Naive thymus-derived CD4-positive, alpha-beta T cell (primary cell): ENCODE measurements at places on chromosomes 12 and 14.

- H3K4me3 ChIP-seq = no peak overlapping the region
- peaks cover 9% of the 10 kb centered on the region for H3K4me1 ChIP-seq
- H3K27me3 ChIP-seq = no peaks in the 10 kb centered on the region
- H3K36me3 ChIP-seq = no peaks in the 10 kb centered on the region
- no peak overlapping the region for H3K27ac ChIP-seq
Observed at GRCh38 chr14:32205984-32206383, 2.9 kb upstream of the RNU6-8 start.

DNA sequence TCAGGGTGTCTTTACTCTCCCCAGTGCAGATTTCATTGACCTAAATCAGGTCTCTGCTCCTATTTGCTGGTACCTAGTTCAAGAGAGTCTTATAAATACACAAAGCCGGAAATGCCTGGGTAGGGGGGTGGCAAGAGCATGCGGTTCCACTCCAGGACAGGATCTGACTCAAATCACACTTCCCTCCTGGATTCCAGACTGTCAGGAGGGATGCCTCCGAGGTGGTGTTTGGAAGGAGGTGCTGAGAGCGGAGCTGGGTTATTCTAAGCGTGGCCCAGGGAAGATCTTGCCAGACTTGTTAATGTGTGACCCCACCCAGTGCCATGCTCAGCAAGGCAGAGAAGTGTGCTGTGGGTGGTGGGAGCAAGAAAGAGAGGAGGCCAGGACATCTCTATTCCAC, 49.8 kb downstream of the B4GALNT3 start:
- H3K27ac ChIP-seq = no peak overlapping the region
- no peak overlapping the region for H3K4me3 ChIP-seq
- H3K36me3 ChIP-seq = no peaks in the 10 kb centered on the region

DNA sequence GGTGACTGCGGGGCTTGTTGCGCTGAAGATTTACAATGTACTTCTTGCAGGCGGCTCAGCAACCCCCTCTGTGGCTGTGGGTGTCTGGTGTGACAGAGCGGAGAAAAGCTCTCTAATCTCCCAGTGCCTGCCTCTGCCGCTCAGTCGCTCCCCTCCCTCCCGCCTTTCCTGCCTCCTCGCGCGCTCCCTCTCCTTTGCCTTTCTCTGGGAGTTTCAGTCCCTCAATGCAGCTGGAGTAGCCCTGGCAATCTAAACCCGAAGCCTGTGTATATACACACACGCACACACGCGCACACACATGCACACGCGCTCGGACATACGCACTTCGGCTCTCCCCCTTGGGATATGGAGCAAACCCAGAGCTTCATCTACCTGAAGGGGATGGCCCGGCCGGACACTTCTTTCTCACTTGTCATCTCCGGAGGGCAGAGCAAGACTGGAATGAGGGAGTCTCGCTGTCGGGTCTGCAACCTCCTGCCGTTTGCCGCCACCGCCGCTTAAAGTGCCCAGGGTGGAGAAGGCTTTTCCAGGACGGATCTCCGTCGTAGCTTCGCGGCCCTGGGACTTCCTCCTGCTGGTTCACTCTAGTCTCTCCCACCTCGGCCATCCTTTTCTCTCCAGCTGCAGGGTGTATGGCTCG, 599 bp upstream of the TRHDE start:
- no peak overlapping the region for H3K4me3 ChIP-seq
- H3K4me1 ChIP-seq = no peaks in the 10 kb centered on the region
- no peak for DNase-seq
- no peak overlapping the region for H3K27ac ChIP-seq
- no peaks in the 10 kb centered on the region for H3K27me3 ChIP-seq

GRCh38 chr12:130136509-130137039, 25.7 kb upstream of the FZD10 start:
- no peak overlapping the region for H3K27ac ChIP-seq
- no peak for DNase-seq
- no peak overlapping the region for H3K4me3 ChIP-seq
- H3K27me3 ChIP-seq = no peaks in the 10 kb centered on the region

DNA sequence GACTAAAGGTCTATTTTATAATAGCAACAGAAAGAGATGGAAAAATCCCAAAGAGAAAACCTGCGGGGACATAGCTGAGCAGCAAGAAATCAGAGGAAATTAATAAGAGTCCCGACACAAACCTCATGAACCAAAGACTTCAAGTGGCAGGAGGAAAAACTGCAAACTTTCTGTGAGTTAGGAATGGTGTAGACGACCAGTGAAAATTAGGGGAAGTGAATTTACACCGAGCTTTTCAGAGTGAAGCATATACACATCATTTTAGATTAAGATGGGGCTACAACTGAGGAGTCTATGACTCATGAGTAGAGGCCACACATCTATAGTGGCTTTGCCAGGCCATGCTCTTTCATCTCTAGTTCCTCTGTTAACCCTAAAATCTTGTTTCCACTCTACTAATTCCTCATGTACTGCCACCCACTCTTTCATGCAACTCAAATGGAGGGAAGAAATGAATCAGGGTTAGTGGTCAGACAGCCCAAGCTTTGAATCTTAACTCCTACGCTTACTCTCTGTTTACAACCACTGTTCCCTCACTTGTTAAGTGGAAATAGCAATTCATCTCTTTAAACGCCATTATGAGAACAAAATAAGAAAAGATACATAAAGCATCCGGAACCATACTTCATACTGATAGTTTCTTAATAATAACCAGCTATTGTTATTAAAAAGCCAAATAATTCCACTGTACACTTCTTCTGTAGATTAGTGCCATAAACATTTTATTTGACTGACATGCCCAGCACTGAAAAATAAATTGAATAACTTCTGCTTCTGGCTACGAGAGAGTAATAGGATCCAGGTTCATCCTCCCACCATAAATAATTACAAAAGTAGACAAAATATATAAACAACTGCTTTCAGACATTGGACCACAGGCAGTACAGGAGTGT, 219.3 kb downstream of the RMST start:
- H3K4me1 ChIP-seq = no peaks in the 10 kb centered on the region
- no peak for DNase-seq
- no peak overlapping the region for H3K27ac ChIP-seq
- H3K36me3 ChIP-seq = no peaks in the 10 kb centered on the region

- no peaks in the 10 kb centered on the region for H3K27me3 ChIP-seq
- no peak overlapping the region for H3K4me3 ChIP-seq
- H3K4me1 ChIP-seq = no peaks in the 10 kb centered on the region
- no peak for DNase-seq
Observed at GRCh38 chr12:64110864-64111263, 111.2 kb downstream of the KICS2 start.

DNA sequence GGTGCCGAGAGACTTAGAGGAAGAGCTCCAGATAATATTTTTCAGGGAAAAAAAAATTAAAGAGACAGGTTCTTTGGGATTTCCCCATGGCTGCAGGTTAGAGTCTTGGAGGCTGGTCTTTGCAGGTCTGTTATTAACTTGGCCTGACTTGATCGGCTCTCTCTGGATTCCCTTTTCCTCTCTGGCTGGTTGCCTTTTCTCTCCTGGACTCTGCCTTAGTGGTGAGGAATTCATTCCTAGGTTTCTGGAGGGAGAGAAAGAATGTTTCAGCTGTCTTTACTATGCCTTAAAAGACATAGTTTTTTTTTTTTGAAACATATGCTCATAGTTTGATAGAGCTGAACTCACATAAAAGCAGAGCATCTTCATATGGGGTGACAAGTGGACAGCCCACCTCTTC, 336.3 kb downstream of the BMP4 start:
- DNase-seq = no peak
- H3K4me3 ChIP-seq = no peak overlapping the region
- no peak overlapping the region for H3K27ac ChIP-seq
- no peaks in the 10 kb centered on the region for H3K4me1 ChIP-seq

- H3K27ac ChIP-seq = no peak overlapping the region
- no peaks in the 10 kb centered on the region for H3K27me3 ChIP-seq
- no peaks in the 10 kb centered on the region for H3K36me3 ChIP-seq
- peaks cover 5% of the 10 kb centered on the region for H3K4me1 ChIP-seq
- DNase-seq = no peak
- no peak overlapping the region for H3K4me3 ChIP-seq
Observed at GRCh38 chr12:131592972-131593371, 117.9 kb upstream of the SFSWAP start.

GRCh38 chr12:62802321-62802720, 132.6 kb downstream of the PPM1H start:
- no peak overlapping the region for H3K4me3 ChIP-seq
- H3K27ac ChIP-seq = no peak overlapping the region
- H3K4me1 ChIP-seq = no peaks in the 10 kb centered on the region
- H3K36me3 ChIP-seq = no peaks in the 10 kb centered on the region

DNA sequence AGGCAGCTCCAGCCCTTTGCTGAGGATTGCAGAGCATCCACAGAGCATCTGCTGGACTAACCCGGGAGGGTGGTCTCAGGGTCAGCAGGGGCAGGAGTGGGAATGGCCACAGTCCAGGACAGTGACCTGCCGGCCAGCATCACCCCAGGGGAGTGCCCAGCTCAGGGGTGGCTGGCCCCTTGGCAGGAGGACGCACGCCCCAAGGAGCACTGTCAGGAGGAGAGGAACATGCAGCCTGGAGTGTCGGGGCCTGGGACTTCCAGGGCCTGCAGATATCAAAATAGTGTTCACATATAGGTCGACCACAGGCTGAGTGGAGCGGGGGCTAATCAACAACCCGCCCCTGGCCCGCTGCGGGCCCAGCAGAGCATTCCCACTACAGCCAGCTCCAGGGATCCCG, 33.2 kb upstream of the TEX22 start:
- no peak overlapping the region for H3K27ac ChIP-seq
- H3K36me3 ChIP-seq = no peaks in the 10 kb centered on the region
- no peaks in the 10 kb centered on the region for H3K27me3 ChIP-seq
- no peak overlapping the region for H3K4me3 ChIP-seq
- peaks cover 7% of the 10 kb centered on the region for H3K4me1 ChIP-seq

GRCh38 chr12:41724216-41724615, 420.5 kb downstream of the GXYLT1 start:
- no peaks in the 10 kb centered on the region for H3K27me3 ChIP-seq
- H3K4me1 ChIP-seq = no peaks in the 10 kb centered on the region
- no peaks in the 10 kb centered on the region for H3K36me3 ChIP-seq
- no peak for DNase-seq
- H3K4me3 ChIP-seq = no peak overlapping the region
- no peak overlapping the region for H3K27ac ChIP-seq

DNA sequence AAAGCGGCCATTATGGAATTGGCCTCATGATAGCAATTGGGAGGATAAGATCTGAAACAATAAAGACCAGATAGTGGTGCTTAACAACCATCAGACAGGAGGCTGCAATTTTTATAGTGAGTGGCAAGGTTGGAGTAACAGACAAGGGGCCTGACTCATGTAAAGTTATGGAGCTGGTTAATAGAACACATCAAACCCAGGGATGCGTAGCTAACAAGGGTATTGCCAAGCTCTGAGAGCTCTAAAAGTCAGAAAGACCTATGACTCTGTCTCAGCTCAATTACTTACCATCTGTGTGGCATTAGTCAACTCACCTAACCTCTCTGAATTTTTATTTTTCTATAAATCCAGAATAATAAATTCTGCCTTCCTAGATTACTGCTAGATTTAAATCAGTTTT, 1731.5 kb upstream of the FLRT2 start:
- no peaks in the 10 kb centered on the region for H3K27me3 ChIP-seq
- no peak overlapping the region for H3K27ac ChIP-seq
- no peaks in the 10 kb centered on the region for H3K4me1 ChIP-seq
- H3K36me3 ChIP-seq = no peaks in the 10 kb centered on the region
- no peak for DNase-seq

DNA sequence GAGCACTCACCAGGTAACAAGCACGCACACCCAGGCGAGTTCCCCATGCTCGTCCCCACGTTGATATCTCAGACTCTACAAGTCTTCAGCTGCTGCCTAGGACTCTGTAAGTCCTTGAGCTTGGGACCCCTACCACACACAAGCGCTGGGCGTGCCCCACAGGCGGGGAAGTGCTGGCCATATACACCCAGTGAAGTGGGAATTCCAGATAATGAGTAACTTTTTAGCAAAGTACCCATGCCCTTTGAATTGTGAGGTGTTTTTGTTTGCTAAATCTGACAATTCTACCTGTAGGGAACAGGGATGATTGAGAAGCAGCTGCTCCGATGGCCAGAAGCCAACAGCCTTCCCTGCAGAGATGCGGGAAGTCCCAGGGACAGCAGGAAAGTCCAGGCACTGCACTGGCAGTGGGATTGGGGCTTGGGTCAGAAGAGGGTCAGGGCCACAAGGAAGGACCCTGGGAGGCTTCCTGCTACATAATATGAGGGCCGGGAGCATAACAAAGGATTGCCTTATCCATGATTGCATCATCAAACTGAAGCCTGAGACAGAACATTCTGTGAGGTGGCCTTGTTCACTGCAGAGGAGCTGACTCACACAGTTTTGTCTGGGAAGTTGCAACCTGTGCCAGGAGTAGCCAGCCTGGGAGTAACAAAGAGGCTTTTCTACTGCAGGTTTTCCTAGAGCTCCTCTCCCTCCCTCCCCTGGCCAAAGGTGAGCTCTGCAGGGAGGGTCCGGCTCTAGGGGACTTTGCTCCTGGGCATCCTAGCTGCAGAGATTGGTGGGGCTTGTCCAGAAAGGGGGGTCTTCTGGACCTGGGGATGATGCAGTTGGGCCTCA, 13.2 kb upstream of the SERPINA3 start:
- no peak overlapping the region for H3K27ac ChIP-seq
- no peak overlapping the region for H3K4me3 ChIP-seq
- H3K27me3 ChIP-seq = no peaks in the 10 kb centered on the region
- H3K4me1 ChIP-seq = no peaks in the 10 kb centered on the region
- H3K36me3 ChIP-seq = no peaks in the 10 kb centered on the region

DNA sequence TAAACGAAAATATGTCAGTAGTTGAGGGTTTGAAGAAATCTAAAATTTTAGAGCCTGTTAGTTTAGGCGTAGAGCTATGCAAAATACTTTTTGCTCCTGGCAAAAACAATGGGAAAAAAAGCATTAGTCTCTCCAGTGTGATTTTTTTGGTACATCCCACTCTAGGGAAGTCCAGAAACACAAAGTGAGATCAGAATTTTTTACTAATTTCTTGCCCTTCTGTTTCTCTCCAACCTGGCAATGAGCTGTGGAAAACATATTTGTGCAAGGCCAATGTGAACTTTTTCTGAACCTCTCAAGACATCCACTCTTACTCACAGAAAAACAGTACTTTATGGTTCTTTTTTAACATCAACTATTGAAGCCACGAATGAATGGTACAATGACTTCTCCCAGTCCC, 56.9 kb upstream of the DCN start:
- no peak overlapping the region for H3K27ac ChIP-seq
- H3K36me3 ChIP-seq = no peaks in the 10 kb centered on the region
- H3K4me3 ChIP-seq = no peak overlapping the region
- H3K27me3 ChIP-seq = no peaks in the 10 kb centered on the region

GRCh38 chr12:13976880-13977279, 4.5 kb downstream of the GRIN2B start:
- no peak overlapping the region for H3K4me3 ChIP-seq
- H3K27me3 ChIP-seq = no peaks in the 10 kb centered on the region
- no peak for DNase-seq
- H3K27ac ChIP-seq = no peak overlapping the region
- H3K4me1 ChIP-seq = no peaks in the 10 kb centered on the region
- no peaks in the 10 kb centered on the region for H3K36me3 ChIP-seq

DNA sequence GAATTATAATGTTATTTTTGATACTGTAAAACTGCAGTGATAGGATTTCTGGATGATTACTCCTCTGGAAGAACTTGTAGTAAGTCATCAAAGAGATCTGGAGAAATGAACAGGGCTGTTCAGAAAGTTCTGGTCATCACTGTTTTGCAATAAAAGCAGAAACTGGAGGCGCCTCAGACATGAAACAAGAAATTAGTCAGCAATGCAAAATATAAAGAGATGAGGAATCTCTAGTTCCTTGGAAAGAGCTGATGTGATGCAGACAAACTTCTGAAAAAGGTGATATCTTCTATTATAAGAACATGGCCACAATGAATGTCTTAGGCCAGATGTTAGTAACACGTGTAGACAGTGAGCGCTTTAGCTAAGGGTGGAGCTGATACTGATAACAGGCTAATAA, 9.5 kb downstream of the ACIN1 start:
- DNase-seq = no peak
- H3K27ac ChIP-seq = no peak overlapping the region
- H3K4me3 ChIP-seq = no peak overlapping the region
- no peaks in the 10 kb centered on the region for H3K4me1 ChIP-seq
- H3K36me3 ChIP-seq = peaks cover 44% of the 10 kb centered on the region
